ENCODE measurements at places on chromosomes 1 and 21.

DNA sequence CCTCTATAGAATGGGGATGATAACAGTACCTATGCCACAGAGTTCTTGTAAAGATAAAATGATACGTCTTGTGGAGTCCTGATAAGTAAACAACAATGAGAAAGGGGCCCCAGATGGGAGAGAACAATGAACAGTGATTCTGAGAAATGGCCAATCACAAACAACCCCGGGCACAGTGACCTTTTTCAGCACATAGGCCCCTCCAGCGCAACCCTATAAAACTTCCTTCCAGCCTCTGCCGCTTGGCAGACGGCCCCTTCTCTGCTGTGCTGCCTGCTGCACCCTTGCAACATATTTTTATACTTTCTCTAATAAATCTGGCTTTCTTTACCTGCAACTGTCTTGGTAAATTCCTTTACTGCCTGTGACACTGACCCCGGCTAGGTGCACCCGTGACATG is 8.9 kb downstream of the RCAN1 start:
- DNase-seq: no peak

DNA sequence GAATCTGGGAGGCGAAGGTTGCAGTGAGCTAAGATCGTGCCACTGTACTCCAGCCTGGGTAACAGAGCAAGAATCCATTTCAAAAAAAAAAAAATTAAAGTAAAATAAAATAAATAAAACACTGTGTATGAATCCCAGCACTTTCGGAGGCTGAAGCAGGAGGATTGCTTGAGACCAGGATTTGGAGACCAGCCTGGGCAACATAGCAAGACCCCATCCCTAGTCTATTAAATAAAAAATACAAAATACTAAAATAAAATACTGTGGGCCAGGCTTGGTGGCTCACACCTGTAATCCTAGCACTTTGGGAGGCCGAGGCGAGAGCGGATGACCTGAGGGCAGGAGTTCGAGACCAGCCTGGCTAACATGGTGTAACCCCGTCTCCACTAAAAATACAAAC is 4.2 kb upstream of the BNIPL start:
- no peak for DNase-seq

GRCh38 chr1:151290709-151291303 is 8.7 kb downstream of the ZNF687 start:
- DNase-seq: peak; percentile 90

DNA sequence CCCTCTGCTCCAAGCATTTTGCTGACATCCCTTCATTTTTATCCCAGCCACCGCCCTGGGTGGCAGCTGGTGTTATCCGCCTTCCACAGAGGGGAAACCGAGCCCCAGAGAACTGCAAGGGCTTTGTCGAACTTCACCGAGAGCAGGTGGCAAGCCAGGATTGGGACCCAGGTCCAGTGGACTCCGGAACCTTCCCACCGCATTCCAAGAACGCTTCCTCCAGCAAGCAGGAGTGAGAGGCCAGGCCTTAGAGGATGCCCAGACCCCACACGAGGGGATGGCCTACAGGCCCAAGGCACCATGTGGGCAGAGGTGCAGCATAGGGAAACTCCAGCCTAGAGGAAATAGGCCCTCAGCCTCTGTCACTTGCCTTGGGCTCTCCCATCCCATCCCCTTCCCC is 90.7 kb downstream of the EPHB2 start:
- DNase-seq: no peak

GRCh38 chr1:28571911-28572310 is 19.0 kb downstream of the TRNAU1AP start:
- DNase-seq: no peak

DNA sequence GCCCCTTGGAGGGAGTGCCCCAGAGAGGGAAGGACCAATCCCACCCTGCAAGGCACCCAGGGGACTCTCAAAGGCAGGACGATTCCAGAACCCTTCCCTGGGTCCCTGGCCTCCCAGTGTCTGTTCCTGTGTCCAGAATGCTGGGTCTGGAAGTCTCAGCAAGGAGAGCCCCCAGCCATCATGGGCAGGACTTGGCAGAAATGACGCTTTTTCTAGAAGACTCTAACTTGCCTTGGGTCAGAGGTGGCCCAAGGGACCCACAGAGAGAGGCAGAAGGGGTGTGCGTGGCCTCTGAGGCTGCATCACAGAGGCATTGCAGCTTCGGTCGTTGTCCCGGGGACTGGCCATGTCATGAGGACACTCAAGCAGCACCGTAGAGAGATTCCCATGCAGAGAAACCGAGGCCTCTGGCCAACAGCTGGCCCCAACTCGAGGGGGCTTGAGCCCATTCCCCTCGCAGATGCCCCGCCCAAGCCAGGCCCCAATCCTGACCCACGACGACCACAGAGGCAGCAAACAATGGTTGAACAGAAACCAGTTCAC is 57.8 kb downstream of the WNT9A start:
- no peak for DNase-seq

GRCh38 chr1:209318181-209319056 is 265.1 kb upstream of the CAMK1G start:
- no peak for DNase-seq

DNA sequence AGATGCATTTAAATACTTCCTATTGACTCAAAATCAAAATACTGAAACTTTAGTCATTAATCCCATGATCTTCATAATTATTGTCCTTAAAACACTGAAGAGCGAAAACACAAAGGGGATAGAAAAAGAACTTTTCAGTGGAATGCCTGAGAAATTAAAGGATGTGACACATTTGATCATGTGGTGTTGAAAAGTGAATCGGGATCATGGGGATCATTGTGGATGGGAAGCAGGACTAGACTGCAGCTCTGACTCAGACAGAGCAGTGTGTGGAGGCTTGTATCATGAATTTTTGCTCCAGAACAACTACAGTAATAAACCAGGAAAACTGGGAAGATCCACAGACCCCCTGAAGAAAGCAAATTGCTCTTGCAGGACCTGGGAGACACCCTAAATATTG is 161.1 kb upstream of the CXADR start:
- DNase-seq: no peak

DNA sequence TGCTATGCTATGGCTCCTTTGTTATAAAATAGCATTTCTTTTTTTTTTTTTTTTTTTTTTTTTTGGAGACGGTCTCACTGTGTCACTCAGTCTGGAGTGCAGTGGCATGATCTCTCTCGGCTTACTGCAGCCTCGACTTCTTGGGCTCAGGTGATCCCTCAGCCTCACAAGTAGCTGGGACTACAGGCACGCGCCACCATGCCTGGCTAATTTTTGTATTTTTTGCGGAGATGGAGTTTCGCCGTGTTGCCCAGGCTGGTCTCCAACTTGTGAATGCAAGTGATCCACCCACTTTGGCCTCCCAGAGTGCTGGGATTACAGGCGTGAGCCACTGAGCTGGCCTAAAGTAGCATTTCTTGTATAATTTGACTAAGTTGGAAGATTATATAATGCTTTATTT is 10.8 kb downstream of the CAMTA1 start:
- DNase-seq: no peak

DNA sequence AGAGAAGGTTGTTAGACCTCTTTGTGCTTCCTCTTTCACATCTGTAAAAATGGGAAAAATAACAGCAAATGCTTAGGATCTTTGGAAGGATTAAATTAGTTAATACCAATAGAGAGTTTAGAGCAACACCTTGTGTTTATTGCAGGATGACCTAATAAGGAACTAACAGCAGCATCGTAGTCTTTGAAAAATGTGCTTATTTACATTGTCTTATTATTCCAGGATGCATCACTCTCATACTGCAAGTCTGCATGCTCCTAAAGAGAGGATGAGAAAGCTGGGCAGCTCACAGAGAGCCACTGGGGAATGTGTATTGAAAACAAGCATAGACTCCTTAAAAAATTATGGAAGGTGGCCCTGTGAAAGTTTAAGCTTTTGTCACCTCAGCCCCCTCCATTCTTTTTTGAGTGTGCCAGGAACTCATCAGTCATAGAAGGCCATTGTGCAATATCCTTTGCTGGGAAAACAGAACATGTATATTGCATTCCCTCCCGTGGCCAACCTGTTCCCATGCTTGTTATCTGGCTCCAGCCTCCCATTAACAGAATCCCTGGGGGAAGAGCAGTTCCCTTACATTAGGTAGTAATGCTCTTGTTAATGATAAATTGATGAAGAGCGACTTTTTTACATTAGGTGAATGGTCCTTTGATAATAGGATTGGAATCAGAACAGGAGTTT is 180.7 kb downstream of the ZNF326 start:
- DNase-seq: no peak

DNA sequence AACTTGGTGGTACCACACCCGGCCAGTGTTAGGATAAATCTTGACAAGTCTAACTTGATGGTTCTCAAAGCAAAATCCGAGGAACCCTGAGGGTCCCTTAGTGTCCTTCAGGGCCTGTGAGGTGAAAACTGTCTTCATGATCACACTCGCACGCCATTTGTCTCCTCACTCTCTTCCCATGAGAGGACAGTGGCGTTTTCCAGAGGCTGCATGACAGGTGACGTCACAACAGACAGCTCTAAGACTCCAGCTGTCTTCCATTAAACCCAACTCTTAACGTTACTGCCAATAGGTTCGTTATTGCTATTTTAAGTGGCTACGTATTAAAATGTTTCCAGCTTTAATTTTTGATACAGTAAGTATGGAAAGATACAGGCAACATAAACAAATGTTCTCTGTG is 13.8 kb downstream of the CFAP74 start:
- no peak for DNase-seq

GRCh38 chr21:25329227-25329825 is 278.0 kb downstream of the MRPL39 start:
- DNase-seq: no peak

GRCh38 chr1:67715819-67716218 is 30.8 kb downstream of the GADD45A start:
- no peak for DNase-seq

GRCh38 chr1:207218512-207219362 is 102.7 kb upstream of the CD55 start:
- no peak for DNase-seq

- DNase-seq: no peak
These were observed 3.1 kb downstream of the NUAK2 start for GRCh38 chr1:205318231-205318991.

DNA sequence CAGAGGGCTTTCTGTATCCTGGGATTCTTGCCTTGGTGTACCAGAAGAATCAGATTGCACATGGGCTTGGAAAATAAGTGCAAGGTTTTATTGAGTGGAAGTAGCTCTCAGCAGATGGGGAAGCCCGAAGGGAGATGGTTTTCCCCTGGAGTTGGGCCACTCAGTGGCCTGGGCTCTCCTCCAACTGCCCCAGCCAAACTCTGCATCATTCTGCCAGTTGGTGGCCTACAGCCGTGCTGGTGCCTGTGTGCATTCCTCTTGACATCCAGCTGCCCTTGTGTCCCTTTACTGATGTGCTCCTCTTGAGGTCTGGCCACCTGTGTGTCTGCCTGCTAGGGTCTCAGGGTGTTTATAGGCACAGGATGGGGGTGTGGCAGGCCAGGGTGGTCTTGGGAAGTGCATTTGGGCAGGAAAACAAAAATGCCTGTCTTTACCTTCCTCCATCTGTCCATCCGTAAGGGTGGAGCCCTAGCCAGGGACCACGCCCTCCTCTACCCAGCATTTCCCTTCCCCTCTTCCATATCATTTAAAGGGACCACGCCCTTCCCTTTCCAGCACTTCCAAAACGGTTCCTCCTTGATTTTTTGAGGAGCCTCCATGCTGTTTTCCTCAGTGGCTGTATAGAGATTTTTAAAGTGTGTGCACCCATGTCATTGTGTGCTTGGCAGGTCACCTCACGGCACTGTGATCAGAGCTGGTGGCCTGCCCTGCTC is 18.9 kb downstream of the SNAP47 start:
- DNase-seq: no peak

- no peak for DNase-seq
These were observed 23.4 kb downstream of the KCNQ4 start for GRCh38 chr1:40806731-40807695.

DNA sequence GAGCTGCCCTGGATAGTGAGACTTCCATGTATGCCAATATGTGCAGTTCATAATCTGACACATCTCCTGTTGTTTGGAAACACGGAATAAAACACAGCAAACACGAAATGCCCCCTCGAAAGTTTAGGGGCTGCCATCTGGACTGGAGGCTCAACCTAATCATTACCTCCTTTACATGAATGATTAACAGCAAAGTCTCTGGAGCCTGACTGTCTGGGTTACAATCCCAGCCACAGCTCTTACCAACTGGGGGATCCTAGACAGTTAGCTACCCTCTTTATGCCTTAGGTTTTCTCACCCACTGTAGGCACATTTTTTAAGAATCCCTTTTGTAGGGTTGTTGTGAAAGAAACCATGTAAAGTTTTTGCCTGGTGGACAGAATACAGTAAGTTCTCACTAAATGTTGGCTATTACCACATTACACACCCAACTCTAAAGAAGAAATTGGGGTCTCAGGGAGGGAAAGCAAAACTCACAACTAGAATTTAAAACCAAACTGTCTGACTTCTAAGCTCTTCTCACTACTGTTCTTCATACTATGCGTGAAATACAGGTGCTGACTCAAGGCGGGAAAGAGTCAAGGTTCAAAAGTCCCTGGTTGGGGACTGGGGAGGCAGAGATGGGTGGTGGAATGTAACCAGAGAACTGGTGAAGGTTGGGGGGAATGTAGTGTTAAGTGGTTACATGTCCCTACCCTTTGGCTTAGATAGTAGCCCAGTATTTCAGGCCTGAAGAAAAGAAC is 24.2 kb downstream of the CYP4A22 start:
- no peak for DNase-seq

DNA sequence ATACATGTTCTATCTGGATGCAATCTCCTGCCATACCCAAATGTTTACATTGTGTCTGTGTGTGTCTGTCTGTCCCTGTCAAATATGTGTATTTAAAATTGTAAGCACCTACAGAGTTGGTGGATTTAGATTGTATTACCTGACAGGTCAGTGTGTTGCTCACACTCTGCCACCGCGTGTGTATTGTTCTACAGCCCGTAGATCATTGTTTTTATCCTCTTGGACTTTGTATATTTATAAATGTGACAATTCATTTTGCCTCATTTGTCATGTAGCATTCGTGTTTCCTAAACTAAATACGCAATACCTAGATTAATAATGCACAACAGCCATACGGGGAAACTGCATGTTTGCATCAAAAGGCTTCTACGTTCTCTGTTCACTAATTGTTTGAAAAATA is 634 bp downstream of the ALG14 start:
- no peak for DNase-seq

GRCh38 chr1:173749137-173749536 is 34.4 kb downstream of the KLHL20 start:
- no peak for DNase-seq

DNA sequence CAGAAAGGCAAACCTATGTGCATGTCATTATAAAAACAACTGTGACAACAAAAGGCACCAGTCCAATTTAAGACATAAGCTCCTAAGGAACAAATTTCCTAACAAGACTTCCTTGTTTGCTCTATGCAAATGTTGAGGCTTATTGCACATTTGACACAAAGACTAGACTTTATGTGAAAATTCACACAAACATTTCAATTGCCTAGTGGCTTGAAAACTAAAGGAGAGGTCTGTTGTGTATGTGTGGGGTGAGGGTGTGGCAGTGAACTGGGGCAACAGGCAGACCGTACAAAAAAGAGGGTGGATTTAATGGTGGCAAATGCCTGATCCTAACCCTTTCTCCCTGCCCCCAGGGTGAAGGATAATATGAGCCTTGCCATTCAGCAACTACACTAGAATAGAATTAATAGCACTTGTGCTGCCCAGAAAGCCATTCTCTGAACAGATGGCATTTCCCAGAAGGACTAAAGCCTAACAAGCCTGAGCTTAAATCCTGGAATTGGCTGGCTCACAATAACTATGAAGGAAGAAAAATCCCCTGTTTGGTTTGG is 73.9 kb downstream of the GLUL start:
- no peak for DNase-seq

Data from chondrocyte (in vitro differentiated cells).